ENCODE measurements at places on chromosomes 11 and 22.

DNA sequence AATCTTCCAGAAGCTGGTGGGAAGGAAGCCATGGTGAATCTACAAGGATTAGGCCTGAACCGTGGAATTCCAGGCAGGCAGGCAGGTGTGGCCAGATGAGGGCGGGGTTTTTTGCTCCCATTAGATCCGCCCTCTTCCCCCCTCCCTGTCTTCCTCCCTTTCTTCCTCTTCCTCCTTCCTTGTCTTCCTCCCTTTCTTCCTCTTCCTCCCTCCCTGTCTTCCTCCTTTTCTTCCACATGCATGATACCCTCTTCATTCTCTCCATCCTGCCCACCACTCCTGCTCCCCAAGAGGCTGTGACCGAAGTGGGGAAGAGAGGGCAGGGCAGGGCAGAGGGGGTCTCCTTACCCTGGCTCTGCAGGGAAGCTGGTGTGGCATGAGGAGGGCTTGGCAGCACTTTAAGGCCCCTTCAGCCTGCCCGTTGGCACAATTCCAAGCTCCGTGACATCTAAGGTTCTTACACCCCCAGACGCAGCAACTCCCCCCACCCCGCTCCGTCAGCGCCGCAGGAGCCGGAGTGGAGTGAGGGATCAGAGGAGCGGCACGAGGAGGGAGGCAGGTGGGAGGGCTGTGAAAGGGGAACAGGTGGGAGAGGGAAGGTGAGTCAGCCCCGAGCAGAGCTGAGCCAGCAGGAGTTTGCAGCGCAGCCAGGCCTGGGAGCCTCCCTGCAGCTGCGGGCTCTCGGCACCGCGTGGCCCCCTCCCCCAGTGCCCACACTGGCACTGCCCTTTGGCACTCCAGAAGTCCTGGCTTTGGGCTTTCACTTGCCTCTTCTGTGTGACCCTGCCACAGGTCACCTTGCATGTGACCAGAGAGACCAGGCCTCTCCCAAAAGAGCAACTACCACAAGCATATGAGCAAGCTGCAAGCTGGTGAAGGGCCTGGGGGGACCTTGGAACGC is 32.1 kb downstream of the KCNJ4 start:
- no peak for DNase-seq

DNA sequence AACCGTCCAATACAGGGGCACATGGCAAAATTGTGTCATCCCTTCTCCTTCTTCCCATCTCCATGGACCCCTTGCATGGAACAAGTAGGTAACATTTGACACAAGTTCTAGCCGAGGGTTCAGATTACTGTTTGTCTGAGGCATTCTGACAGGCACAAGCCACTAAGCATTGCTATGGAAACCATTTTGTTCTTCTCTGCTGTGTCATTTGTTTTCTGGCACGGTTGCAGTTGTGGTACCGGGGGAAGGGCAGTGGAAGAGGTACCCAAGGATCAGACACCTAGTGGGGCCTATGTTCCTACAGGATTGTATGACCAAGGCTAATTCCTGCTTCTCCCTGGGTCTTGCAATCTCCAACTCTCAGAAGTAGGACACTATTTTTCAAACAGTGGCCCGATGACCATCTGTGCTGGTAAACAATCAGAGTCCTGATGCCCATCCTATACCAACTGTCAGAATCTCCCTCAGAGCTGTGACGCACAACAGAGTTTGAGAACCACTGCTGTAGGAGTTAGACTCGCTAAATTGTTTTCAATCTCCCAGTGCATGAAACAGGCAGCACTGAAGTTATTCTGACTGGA is 69.3 kb downstream of the KCNC1 start:
- DNase-seq, result no peak

- DNase-seq, result peak; percentile 89
Observed at GRCh38 chr22:29701155-29701999, 18.4 kb upstream of the CABP7 start.

DNA sequence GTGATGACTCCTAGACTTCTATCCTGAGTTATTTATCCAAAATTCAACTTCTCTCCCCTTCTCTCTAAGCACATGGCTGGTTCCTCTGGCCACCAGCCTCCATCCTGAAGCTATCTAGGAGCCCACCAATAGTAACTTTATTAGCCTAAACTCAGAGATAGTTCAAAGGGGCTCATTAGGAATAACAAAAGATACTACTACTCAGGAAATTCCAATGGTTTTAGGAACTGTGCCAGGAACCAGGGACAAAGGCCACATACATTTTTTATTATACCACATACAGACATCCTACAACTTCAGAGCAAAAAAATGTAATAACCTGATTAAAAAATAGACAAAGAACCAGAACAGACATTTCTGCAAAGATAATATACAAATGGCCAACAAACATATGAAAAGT is 27.9 kb downstream of the SLC25A17 start:
- no peak for DNase-seq

DNA sequence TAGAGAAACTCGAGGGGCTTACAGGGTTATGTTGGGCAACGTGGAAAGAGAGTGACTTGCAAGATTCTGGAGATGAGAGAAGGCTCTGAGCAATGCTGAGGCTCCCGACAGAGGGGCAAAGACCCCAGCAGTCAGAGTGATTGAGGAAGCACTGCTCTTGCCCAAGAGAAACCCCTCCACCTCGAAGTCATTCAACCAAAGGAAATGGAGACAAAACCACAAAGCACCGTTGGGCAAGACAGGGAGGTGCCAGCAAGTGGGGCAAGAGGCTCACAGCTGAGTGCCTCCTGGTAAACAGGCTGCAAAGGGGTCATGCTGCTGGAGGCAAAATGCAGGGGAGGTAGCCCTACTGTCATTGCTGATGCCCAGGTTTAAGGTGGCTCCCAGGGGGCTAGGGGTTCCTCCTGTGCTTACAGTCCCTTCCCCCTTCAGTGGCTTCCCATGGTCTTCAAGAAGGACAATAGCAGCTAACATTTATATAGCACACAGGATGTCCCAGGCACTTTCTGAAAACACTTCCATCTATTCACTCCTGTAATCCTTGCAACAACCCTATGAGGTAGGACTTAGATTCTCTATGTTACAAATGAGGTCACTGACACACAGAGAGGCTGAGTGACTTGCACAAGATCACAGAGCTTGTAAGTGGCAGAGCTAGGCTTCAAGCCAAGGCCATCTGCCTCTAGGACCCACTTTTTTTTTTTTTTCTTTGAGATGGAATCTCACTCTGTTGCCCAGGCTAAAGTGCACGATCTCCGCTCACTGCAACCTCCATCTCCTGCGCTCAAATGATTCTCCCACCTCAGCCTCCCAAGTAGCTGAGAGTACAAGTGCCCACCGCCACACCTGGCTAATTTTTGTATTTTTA is 18.1 kb upstream of the MYH9 start:
- DNase-seq, result peak; percentile 74

- DNase-seq, result peak; percentile 75
Observed at GRCh38 chr22:46068593-46069491, 81.5 kb upstream of the PPARA start.

DNA sequence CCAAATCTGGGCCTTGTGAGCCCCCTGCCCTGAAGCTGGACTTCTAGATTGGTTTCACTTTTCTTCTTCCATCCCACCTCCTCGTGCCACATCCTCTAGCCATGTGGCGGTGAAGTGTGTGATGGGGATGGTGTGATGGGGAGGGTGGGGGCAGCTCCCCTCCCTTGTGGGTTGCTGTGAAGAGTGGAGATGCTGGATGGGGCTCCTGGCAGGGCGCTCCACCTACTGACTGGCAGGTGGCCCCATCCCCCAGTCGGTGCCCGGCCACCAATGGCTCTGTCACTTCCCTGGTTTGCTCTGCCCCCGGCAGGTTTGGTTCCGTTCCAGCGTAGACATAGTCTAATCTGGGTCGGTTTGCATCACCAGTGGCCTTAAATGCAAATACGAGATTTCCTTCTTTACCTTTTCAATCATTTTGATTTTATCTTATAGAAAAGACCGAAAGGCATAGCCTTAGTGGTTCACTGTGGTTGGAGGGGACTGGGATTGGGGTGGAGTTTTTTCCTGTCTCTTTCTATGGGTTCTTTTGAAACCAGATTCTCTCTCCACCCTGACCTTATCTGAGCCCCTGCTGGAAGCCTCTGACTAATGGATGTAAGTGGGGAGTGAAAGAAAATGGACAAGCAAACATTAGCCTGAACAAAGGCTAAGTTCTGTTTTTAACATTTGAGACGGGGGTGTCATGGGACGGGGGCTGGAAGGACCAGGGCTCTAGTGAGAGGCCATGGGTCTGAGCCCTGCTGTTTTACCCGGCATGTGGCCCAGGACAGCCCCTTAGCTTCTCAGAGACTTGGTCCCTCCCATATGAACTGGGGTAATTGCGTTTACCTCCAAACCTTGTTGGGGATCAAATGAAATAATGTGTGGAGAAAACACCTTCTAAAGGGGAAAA is 149.3 kb downstream of the CACNA1I start:
- no peak for DNase-seq

- DNase-seq, result peak; percentile 57
Observed at GRCh38 chr11:44731685-44732430, 5.1 kb downstream of the TSPAN18 start.

DNA sequence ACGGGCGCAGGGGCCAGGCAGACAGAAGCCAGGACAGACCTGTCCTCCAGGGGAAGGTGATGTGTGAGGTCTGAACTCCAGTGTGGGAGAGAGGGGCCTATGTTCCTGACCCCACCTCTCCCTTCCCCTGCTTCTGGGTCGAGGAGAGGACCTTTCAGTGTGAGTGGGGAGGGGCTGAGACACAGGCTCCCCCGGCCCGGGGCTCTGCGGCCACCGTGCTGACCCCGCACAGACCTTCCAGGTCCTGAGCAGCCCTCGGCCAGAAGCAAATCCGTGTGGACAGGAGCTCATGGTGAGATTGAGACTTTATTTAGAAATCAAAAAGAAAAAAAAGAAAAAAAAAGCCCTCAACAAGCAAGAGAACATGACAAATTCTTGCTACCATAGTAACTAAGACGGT is 680.5 kb downstream of the BRD1 start:
- no peak for DNase-seq

DNA sequence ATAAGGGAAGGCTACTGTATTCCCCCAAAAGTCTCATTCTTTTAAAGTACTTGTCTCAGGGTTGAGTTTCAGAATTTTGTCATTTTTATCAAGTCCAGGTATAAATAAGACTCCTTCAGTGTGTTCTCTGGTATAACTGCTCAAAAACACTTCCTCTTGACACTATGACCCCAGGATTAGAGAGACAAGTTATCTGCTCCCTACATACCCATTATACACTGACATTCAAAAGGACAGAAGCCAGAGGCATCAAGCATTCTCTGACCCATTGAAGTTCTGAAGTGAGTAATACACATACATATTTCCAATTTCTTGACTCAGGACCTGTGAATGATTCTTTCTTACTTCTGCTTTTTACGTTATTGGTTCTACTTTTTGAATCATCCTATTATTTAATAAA is 447.8 kb upstream of the CNTN5 start:
- peak; percentile 85 for DNase-seq

- DNase-seq, result peak; percentile 48
Observed at GRCh38 chr11:85540635-85541205, 86.4 kb downstream of the DLG2 start.

GRCh38 chr11:73381589-73381988 is 5.4 kb downstream of the RELT start:
- DNase-seq, result no peak

- DNase-seq, result no peak
Observed at GRCh38 chr22:32016081-32016480, 27.0 kb upstream of the SLC5A1 start.

GRCh38 chr11:115874843-115875242 is 370.6 kb upstream of the CADM1 start:
- no peak for DNase-seq

- no peak for DNase-seq
Observed at GRCh38 chr22:37775785-37776638, 31.7 kb upstream of the GCAT start.

GRCh38 chr11:11218629-11218986 is 134.4 kb downstream of the CSNK2A3 start:
- no peak for DNase-seq

DNA sequence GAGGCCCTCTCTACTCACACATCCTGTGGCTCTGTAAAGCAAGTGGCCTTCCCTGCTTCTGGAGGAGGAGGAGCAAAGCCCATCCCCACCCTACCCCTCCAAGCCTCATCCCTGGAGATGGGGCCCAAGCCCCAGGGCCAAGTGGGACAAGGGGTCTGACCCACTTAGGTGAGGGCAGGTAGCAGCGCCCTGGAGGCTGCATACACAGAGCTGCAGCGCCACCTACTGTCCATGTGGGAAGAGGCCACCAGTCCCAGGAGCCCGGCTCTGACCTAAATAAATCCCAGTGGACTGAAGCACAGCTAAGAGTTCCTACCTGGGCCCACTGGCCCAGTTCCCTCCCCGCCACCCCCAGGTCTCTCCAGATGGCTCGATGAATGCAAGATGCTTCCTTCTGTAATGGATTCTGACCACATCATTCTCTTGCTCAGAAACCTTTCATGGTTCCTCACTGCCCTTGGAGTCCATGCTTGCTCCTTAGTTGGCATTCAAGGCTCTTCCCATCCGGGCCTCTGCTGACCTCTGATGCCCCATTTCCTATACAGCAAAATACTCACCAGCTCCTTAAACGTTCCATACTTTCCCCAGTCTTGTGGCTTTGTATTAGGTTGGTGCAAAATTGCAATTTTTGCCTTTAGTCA is 62.1 kb downstream of the THAP12 start:
- peak; percentile 97 for DNase-seq

GRCh38 chr11:15594607-15595006 is 479.9 kb downstream of the INSC start:
- no peak for DNase-seq

- DNase-seq, result peak; percentile 48
Observed at GRCh38 chr22:31923136-31923535, 21.2 kb upstream of the YWHAH start.

GRCh38 chr22:31604746-31605705 is 57.0 kb downstream of the PISD start:
- DNase-seq, result no peak

GRCh38 chr22:40995821-40996220 is 44.6 kb downstream of the RBX1 start:
- DNase-seq, result no peak

GRCh38 chr11:111104185-111104584 is 141.3 kb upstream of the POU2AF2 start:
- no peak for DNase-seq

DNA sequence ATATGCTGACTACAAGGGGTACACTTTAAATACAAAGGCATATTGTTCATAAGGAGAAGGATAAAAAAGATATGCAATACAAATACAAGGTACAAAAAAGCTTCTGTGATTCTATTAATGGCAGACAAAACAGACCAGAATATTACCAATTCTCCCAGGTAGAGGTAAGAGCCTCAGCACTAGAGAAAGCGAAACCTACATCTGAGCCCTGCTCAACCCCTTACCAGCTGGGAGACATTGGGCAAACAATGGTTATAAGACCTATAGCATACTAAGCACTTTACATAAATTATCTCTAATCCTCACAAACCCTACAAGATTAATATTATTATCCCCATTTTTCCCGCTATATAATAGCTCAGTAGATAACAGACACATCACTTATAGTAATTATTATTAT is 41.2 kb upstream of the LRRC55 start:
- peak; percentile 5 for DNase-seq

All from OCI-M1 (cell line).